AG20443 (cell line): ENCODE measurements at places on chromosomes 16 and 17.

- peak; percentile 37 for DNase-seq
Observed at GRCh38 chr17:27651411-27652345, 20.7 kb downstream of the LGALS9 start.

GRCh38 chr16:560701-561412 is 663 bp downstream of the PRR35 start:
- DNase-seq, result no peak

DNA sequence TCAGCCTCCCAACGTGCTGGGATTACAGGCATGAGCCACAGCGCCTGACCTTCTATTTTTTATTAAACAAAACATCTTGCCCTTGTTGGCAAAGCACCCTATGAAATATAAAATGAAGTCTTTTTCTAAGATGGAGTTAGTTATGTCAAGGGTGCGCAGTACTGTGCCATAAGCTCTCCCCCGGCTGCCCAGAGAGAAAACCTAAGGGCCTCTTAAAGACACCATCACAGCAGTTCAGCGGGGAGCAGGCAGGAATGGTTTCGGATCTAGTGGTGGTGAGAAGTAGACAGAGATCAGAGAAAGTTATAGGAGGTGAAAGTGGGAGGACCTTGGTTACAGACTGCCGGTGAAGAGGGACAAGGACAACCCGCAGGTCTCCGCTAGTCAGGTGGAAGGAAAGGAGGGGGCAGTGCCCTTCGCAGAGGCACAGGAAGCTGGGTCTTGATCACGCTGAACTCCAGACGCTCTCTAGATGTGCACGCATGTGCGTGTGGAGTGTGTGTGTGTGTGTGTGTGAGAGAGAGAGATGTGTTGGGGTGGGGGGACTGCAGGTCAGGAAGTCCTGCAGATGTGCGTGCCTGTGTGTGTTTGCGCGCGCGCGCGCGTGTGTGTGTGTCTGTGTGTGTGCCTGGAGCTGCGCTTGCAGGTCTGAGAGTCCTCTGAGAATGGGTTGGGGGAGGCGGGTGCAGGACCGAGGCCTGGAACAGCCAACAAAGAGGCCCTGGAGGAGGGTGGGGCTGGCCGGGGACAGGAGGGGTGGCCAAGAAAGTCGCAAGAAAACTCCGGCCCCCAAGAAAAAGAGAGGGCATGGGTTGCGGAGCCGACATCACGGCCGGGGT is 748 bp upstream of the CMTM3 start:
- DNase-seq, result peak; percentile 69

DNA sequence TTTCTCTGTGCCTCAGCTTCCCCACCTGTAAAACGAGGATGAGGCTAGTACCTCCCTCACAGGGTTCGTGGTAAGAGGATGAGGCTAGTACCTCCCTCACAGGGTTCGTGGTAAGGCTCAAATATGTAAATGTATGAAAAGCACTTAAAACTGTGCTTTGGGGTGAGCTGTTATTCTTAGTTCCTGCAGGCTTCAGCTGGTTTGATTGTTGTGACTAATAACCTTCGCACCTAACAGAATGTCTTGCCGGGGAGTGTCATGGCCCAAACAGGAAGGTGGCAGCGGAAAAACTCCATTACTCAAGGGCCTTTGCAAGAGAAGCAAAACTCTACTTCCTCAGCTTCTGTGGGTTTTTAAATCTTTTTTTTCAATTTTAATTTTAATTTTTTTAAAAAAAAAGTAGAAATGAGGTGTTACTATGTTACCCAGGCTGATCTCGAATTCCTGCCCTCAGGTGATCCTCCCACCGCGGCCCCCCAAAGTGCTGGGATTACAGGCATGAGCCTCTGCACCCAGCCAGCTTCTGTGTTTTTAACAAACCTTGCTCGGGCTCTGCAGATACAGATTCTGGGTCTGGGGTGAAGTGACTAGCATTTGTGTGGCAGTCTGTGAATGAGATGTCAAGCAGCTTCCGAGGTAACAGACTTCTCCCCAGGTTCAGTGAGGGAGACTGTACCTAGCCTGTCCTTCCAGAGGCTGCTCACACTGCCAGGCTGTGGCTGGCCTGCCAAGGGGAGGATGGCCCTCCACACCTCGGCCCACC is 103.0 kb downstream of the RAB11FIP4 start:
- no peak for DNase-seq

GRCh38 chr17:4896332-4897197 is 2.8 kb upstream of the C17orf107 start:
- DNase-seq, result no peak

GRCh38 chr16:29729116-29729521 is 16.7 kb downstream of the C16orf54 start:
- DNase-seq, result peak; percentile 71

GRCh38 chr16:89489898-89490438 is 393 bp downstream of the ANKRD11 start:
- no peak for DNase-seq

DNA sequence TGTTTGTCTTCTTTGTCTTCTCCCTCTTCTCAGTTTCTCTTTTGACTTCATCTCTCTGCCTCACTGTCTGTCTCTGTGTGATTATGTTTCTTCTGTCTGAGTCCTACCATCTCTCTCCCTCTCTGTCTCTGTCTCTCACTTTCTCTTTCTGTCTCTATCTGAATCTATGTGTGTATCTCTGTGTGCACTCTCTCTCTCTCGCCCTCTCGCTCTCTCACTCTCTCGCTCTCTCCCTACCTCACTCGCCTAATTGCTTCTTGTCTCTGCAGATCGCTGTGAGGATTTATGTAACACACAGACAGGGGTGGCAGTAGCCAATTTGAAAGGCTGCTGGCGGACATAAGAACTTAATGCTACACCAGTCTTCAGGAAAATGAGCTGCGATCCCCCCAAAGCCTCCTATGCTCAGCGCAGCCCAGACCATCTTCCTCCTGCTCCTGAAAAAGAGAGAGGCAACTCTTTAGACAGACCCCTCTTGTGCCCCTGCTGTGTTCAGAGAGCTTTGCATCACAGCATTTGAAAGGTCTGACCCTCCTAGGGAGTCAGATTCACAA is 140.9 kb downstream of the CCT6B start:
- no peak for DNase-seq

DNA sequence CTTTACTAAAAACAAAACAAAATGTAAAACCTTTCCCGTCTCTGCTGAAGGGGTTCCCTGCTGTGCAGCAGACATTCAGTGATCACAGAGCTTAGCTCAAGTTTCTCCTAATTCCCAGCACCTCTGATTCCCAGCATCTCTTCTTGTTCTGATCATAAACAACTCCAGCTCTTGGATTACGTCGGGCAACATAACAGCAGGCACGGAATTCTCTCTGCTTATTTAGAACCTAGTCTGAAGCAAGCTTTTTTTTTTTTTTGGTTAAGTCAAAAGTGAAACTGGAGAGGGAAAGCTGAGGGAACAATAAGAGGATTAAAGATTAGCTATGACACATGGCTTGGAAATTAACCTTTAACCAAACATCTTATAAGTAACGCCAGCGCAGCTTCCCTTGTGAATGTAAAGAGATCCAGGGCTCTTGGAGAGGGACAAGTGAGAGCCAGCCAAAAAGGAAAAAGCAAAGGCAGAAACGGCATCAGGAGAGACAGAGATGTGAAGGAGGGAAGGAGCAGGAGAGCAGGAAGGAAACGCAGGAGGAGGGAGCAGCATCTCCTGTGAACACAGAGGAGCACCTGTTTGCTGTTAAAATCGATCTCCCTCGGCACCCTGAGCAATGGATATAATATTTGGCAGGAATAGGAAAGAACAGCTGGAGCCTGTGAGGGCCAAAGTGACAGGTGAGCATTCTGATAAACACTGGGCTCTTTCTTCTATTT is at the start of gene BCO1:
BCO1 (plus strand) TSS at position 394 of the 716 bp plus-strand sequence; CDS start at position 614, 220 bp downstream.
- peak; percentile 41 for DNase-seq

DNA sequence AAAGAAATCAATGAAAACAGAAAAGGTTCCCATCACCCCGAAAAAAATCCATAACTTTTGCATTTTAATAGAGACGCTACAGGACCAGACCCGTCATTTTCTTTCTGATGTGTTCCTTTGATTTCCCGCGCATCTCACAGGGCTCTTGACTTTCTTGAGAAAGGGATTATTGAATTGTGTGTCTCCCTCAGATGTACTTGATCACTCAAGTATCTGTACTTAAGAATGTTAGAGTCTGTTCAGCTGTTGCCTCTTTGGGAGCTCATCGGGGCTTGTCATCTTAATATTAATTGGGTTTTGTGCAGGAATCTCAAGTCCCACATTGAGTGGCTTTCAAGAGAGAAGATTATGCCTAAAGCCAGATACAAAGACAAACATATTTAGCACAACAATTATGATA is 606.4 kb upstream of the SALL1 start:
- DNase-seq, result no peak

DNA sequence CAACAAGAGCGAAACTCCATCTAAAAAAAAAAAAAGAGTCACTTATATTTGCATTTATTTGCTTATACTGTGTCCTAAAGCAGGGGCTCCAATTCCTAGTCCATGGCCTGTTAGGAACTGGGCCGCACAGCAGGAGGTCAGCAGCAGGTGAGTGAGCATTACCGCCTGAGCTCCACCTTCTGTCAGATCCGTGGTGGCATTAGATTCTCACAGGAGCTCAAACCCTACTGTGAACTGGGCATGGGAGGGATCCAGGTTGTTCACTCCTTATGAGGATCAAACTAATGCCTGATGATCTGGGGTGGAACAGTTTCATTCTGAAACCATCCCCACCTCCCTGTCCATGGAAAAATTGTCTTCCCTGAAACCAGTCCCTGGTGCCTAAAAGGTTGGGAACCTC is 24.9 kb downstream of the ITGB3 start:
- no peak for DNase-seq

GRCh38 chr16:54030451-54030850 is 256.1 kb downstream of the IRX3 start:
- DNase-seq, result no peak

DNA sequence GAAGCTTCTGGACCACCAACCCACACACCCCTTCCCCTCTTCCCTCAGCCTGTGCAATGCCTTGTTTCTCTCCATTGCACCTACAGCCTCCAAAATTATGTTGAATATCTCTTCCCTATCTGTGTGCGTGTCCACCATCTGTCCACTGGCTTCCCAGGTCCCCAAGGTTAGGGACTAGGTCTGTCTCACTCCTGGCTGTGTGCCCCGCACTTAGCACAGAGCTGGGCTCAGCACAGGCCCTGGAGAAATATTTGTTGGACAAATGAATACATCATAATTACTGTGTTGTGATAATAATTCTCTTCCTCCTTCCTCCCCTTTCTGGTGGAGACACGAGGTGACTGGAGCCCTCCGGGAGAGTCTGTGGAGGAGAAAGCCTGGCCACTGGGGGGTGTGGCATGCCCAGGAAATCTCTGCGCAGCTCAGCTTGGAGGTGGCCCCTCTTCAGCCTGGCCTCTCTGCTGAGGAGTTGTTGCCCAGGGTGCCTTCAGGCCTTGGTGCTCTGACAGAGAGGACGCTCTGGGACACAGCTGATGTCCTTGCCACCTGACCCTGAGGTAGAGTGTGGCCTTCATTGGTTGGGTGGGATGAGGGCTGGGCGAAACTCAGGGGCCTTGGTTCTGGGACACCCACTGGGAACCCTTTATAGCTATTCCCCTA is 3.3 kb upstream of the BRD7 start:
- DNase-seq, result peak; percentile 60

- DNase-seq, result no peak
Observed at GRCh38 chr16:12321311-12321842, 344.8 kb downstream of the SNX29 start.

DNA sequence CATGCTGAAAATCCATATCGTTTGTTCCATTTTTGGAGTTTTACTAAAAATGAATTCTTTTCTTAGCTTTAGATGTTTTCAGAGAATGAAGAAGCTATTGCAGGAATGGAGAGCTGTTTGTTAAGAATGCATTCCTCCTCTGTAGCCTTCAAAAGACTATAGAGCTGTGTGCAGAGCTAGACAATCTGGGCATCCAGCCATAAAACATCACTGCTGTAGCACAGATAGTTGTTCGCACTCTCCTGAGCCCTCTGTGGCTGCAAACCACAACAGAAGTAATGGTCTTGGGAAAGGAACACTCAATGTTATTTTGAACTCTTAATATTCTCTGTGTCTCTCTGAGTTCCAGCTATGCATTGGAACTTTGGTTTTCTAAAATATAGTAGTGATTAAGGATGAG is 4.9 kb downstream of the TNRC6C start:
- DNase-seq, result peak; percentile 78

- peak; percentile 7 for DNase-seq
Observed at GRCh38 chr17:51263006-51263405, 2.7 kb downstream of the UTP18 start.
